Stimulated activated CD8-positive, alpha-beta memory T cell treated with anti-CD3 and anti-CD28 coated beads, Interleukin-4, amount 100 ng/mL, for 48 hours (primary cell): ENCODE measurements at places on chromosomes 5 and 9.

DNA sequence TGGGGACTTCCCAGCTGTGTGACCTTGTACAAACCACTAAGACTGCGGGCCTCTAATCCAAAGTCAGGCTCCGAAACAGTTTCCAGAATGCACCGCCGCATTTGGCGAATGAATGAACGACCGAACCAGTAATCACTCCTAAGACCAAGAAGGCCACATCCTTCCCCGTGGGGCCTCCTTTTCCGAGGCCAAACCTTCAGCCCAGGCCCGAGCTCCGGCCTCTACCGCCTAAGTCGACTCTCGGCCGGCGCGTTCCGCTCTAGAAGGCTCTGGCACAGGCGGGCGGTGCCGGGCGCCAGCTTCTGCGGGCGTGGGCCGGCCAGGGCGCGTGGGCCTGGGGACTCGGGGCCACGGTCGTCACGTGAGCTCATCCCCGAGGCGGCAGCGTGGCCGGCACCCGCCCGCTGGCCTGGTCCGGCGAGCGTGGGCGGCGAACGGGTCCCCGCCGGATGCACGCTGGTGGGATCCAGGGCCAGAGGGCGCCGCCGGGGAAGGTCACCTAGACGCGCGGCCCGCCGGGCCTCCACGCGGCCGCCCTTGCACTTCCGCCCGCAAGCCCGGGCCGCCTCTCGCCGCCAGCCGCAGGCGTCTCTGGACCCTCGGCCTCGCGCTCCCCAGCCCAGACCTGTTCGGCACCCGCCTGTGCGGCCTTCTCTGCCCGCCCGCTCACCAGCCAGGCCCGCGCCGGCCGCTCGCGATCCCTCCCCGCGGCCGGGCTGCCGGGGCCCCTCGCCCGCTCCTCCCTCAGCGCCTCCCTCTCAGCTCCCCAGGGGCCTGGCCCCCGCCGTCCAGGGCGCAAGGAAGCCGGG, 754 bp downstream of the VDAC1 start:
- DNase-seq: peak; percentile 64

- no peak for DNase-seq
These were observed 431.1 kb downstream of the DTWD2 start for GRCh38 chr5:118557251-118557661.

- DNase-seq: no peak
These were observed 1.1 kb downstream of the CTNND2 start for GRCh38 chr5:11903121-11903613.

GRCh38 chr5:39231705-39232525, 12.6 kb upstream of the FYB1 start:
- peak; percentile 51 for DNase-seq

DNA sequence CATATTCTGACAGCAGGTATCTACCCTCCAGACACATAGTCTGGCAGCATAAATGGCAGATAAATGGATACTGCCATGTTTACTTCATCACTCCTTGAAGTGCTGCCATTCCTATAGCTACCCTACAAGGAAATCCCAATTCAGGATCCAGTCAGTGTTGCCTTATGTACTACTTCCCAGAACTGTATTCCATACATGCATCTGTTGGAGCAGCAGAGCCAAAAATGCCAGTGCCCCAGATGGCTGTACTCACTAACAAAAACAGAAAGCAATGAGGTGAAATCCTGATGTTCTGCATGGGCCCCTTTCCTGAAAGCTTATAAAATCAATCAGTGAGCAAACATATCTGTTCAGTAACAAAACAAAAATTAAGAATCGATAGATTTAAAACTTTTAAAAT, 490.0 kb upstream of the COX7C start:
- no peak for DNase-seq

- no peak for DNase-seq
These were observed 295.9 kb upstream of the TNC start for GRCh38 chr9:115413766-115414382.

- no peak for DNase-seq
These were observed 218.6 kb downstream of the SEMA6A start for GRCh38 chr5:116355819-116356601.

DNA sequence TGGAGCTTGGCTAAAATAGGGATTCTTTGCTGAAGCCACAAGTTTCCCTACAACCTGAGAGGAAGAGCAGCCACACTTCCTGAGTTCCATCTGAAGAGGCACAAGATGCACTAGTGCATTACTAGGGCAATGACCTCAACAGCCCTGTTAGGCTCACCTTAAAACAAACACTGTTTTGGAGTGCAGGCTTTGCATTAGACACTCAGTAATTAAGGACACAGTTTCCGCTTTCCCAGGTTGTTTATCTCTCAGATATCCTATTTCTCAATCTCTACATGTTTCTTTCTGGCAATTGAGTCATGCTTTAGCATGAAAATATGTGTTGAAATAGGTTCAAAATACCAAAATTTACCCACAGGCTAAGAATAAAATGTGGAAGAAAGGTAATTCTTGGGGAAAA, 34.2 kb downstream of the EMB start:
- DNase-seq: no peak

DNA sequence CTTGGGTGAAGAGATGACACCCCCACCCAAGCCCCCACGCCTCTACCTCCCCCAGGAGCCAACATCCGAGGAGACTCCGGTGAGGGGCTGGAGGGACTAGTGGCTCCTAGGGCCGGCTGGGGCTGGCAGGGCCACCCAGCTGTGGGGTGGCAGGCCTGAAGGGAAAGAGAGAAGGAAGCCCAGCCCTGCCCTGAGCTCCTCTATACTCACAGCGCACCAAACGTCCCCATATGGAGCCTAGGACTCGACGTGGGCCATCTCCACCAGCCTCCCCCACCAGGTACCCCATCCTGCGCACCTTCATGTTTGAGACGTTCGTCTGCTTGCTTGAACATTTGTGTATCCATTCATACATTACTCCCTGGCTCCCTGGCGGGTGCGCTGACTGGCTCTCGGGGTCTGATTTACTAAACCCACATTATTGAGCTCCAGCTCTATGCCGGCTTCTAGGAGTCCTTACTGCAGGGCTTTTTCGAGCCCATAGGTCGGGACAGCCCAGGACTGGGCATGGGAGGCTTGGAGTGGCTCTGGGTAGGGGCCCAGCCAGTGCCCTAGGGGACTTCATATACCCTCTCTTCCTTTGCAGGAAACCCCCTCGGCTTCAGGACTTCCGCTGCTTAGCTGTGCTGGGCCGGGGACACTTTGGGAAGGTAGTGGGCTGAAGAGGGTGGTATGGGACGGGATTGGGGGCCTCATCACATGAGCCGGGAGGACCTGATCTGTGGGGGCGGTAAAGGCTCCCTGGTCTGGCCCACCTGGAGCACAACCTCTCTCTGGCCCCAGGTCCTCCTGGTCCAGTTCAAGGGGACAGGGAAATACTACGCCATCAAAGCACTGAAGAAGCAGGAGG, 9.1 kb downstream of the ZDHHC12 start:
- DNase-seq: no peak

DNA sequence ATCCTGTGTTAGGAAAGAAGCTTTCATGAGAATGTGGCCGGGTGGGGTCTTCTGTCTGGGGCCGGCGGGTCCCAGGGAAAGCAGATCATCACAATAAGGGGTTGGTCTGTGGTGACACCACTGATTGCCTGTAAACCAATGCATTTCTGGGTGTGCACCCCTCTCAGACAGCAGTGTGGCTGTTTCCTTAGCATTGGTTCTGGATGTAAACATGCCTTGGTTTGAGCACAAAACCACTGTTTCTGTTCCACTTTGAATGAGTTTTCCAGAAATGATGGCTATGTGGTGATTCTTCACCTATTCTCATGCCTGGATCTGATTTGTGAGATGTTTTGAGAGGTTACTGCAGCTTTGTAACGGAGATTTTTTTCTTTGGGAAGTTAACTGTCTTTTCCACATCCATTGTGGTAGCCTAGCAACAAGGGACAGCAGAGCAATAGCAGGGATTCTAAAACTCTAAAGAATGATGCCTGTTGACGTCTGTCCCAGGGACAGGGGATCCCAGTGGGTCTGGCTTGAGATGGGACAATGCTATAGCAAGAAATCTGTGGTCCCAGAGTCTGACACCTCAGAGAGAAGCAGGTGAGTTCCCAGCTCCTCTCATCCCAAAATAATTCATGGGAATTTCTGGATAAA, at the start of gene CCDC192:
Gene CCDC192 (plus strand): TSS at position 466 of the 636 bp plus-strand sequence. CDS start 55 bp downstream, at position 521.
- DNase-seq: no peak

DNA sequence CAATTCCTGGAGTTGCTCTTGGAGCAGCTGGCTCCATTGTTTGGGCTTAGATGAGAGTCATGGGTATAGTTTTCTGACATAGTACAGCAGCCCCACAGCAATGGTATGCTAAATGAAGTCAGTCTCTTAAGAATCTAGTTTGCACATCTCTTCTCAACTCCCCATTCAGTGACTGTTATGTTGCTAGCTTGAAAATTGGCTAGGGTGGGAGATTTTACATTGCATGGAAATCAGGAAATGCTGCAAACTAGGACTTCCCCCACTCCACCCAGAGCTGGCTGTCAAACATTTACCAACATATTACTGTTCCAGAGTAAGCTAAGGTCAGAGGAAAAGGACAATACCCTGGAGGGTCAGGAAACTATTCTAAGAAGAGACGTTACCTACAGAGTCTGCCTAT, 17.6 kb upstream of the FCHO2 start:
- no peak for DNase-seq

DNA sequence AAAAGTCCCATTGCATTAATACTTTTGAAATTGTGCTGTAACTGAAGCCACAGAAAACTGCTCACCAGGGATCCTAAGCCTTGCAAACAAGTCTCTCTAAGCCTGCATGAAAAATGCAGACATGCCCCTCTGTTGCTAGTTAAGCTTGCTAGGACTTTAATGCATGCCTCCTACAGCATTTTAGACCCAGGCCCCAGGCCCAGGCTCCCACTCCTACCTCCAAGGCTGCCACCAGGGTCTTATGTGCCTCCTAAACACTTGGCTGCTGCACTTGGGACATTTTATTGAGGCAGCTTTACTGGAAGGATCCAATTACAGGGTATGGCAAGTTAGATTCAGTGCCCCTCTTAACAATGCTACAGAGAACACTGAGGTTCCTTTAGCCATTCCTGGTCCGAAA, 467.3 kb upstream of the CLINT1 start:
- DNase-seq: no peak

GRCh38 chr9:1173993-1174392, 123.8 kb downstream of the DMRT2 start:
- no peak for DNase-seq

DNA sequence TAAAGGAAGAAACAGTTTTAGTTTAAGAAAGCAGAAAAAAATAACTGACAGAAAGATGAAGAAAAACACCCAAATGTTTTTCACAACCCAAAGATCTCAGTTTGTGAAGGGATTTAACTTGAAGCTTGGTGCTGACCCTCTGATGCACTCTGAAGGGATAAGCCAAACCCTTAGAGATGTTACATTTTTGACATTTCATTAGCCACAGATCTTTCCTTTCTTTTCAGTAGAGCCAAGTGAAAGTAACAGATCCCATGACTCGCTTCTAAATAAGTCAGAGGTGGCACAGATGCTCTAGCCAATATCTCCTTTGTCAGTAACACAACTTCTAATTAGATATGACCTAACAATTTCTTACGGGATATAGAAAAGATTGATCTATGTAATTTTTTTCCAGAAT, 394.5 kb upstream of the EDIL3 start:
- no peak for DNase-seq

GRCh38 chr9:7671847-7672246, 127.7 kb downstream of the DMAC1 start:
- no peak for DNase-seq

DNA sequence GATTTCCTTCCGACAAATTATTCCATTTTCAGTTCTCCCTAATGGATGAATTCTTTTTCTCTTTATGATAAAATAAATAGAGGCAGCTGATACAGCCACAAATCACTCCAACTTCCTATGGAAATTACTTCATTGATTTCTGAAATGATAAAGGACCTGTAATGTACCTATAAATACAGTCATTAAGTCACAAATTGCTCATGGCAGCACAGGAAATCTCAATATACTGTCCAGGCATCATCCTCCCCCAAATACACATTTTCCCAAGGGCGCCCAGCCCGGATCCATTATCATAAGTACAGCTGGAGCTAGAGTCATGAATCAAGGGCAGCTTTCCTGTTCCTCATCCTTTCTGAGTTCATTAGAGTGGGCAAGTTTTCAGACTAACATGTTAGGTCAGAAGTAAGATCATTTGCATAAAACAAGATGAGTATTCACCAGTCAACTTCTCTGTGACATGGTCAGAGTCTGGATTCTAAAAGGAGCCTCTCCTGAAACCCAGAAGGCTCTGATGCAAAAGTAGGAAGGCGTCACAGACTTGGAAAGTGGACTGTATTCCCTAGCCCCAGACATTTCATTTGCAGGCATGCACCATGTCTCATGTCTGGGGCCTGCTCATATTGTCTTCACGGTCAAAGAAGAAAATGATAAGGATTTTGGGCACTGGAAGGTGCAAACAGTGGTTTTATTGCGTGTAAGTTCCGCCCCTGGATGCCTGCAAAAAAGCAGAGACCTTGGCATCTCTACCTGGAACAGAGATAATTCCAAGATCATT, 383.2 kb downstream of the PLK2 start:
- no peak for DNase-seq

GRCh38 chr5:78672154-78672553, 23.6 kb upstream of the LHFPL2 start:
- no peak for DNase-seq

DNA sequence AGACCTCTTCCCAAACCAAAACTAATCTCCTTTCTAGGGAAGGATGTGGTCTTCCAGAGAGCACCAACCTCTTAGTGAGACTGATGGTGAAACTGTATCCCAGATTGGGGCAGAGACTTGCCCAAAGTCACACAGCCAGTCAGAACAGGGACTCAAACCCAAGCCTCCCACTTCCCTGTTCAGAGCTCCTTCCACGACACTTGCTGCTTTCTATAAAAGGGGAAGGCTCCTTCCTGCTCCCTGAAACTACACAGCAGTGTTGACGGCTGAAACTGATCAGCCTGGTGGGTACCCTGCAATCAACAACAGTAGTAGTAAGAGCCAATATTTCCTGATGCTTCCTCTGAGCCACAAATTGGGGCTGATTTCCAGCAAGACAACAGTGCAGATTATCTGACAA, 1.5 kb downstream of the TOR2A start:
- DNase-seq: no peak

- DNase-seq: no peak
These were observed 17.4 kb downstream of the ANKS6 start for GRCh38 chr9:98778711-98779530.

GRCh38 chr9:98263482-98264357, 8.3 kb upstream of the TBC1D2 start:
- DNase-seq: peak; percentile 86

DNA sequence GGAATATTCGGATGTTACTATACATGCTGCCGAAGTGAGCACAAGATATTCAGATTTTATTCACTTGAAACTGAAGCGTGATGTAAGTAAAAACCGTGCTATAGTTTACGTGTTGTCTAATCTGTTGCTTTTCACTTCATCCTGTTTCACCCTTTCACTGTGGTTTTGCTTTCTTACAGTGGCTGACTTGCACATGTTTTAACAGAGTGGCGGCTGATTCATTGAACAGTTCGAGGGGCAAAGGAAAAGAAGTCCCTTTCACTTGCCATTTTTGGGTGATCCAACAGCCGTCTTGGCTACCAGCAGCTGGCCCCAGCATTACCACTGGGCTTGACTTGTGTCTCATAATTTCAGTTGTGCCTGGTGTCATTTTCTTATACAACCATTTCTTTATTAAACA, 134.0 kb downstream of the IRX1 start:
- no peak for DNase-seq
